NCI-H1417 (cell line): ENCODE measurements at places on chromosomes 5 and 9.
A peak's percentile ranks its signal among the peaks of the same experiment; 100 is the strongest.

DNA sequence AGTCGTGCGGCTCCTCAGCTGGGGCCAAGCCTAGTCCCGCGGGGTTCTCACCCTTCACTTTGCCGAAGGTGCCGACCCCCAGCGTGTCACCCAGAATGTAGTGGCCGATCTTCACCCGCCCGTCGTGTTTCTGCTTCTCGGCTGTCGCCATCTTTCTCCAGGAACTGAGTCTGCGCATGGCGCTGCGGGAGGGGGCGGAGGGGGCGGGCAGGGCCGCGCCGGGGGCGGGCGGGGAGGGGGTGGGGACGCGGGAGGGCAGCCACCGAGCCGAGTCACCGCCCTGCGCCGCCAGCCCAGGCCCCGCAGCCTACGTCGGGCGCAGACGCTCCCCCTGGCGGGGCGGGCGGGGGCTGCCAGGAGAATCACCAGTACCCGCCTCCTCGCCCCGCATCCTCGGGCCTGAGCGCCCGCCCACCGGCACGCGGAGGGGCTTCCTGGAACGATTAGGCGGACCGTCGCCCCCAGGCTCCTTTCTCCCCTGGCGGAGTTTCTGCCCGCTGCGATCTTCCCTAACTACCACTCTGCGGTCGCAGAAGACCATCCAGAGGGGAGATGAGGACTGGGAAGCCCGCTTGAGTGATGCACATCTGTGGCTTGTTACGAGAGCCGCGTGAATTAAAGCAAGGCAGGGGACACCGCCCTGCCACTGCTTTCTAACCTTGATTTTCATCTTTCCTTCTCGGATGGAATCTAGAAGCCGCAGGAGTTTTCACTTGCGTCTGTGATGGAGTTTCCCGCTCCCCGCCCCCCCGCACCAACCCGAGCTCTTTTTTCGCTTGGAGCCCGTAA, at the start of gene PRKAA1:
Gene PRKAA1 (minus strand): TSS at position 363 of the 789 bp plus-strand sequence. CDS start 185 bp downstream, at position 178.
- DNase-seq = peak; percentile 98

DNA sequence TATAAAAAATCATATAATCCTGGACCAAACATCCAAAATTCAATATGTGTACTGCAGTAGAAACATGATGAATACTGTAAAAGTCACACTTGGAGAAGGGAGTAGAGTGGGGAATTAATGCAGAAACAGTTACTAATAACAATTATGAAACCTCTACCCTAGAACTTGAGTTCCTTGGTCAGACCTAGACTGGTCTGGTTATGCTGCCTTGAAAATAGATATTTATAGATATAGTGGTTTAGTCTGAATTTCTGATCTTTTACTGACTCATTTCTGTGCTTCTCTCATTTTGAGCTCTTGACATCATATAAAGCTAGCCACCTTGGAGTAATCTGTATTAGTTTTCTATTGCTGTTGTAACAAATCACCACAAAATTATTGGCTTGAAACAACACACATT, 808.7 kb upstream of the CDH10 start:
- no peak for DNase-seq

DNA sequence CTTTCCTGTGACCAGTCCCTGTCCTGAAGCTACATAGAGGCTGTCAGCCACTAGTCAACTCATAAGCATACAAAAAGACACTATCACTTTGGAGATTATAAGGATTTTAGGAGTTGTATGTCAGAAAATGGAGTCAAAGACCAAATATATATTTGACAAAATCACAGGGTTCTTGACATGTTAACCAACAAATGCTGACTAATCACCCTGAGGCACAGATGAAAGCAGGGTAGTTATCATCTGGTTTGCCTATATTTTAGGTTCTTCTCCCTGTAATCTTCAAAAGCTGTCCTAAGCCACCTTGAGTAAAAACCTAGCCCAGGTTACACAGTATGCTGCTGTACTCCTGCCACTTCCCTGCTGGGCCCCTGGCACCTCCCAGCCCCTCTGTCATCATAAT, 64.7 kb upstream of the ERCC6L2 start:
- no peak for DNase-seq

DNA sequence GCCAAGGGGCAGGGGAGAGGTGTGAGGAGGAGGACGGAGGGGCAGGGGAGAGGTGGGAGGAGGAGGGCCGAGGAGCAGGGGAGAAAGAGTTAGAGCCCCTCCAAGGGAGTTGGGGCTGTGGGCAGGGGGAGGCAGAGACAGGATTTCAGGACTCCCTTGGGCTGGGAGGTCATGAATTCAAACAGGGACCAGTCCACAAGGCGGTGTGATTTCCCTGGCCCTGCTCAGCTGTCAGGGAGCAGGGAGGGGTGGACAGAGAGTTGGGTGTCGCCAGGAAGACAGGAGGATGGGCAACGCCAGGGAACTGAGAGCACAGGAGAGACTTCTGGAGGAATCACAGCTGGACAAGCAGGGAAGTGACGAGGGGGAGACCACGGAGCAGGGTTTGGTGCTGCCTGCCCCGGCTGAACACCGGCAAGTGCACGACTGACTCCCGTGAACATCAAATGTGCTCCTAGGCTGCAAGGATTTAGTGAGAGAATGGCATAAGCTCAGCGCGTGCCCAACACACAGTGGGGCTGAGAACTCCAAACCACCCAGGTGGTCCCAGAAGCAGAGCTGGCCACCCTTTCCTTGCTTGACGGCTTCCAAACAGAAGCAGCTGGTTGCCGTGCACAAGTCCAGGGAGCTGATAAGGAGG, 17.8 kb upstream of the OLFM1 start:
- DNase-seq = no peak

DNA sequence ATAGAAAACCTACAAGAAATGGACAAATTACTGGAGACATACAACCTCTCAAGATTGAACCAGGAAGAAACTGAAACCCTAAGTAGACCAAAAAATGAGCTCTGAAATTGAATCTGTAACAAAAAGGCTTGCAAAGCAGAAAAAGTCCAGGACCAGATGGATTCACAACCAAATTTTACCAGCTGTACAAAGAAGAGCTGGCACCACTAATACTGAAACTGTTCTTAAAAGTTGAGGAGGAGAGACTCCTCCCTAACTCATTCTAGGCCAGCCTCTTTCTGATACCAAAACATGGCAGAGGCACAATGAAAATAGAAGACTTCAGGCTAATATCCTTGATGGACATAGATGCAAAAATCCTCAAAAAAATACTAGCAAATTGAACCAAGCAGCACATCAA, 542.3 kb downstream of the CYLC2 start:
- DNase-seq = no peak

- DNase-seq = no peak
These were observed 668 bp downstream of the GLIS3 start for GRCh38 chr9:4299005-4299795.

DNA sequence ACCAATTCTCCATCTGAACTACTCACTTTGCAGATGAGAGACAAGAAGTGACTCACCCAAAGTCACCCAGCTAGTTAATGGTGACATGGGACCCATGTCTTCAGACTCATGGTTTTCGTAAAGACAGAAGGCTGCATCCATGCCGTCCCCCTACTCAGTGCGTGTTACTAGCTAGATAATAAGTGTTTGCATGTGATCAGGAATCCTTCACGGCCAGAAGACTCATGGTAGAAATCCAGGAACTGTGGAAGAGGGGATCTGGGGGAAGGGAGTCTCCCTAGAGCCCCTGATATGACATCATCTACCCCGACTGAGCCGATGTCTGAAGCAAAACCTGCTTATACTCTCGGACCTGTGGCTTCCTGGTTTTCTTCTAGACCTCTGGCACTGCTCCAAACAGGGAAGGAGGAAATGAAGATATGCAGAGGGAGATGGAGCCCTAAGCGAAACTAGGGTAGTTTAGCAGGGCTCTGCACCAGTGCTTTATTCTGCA, 3.3 kb downstream of the RNF183 start:
- DNase-seq = peak; percentile 57

DNA sequence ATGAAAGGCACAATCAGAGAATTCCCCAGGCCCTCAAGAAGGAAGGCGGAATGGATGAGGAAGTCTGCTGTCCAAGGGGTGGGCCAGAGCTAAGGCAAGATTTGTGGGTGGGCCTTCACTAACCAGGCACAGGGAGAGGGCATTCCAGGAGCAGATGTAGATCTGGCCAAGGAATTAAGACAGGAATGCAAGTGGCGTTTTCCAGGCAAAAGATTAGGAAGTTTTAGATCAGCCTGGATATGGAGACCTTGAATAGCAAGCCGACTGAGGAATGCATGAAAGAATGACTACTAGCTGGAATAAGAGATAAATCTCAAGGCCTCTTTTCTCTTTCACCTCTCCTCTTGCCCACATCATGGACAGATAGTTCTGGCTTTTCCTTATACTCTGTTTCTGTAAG, 68.5 kb downstream of the GHR start:
- no peak for DNase-seq

DNA sequence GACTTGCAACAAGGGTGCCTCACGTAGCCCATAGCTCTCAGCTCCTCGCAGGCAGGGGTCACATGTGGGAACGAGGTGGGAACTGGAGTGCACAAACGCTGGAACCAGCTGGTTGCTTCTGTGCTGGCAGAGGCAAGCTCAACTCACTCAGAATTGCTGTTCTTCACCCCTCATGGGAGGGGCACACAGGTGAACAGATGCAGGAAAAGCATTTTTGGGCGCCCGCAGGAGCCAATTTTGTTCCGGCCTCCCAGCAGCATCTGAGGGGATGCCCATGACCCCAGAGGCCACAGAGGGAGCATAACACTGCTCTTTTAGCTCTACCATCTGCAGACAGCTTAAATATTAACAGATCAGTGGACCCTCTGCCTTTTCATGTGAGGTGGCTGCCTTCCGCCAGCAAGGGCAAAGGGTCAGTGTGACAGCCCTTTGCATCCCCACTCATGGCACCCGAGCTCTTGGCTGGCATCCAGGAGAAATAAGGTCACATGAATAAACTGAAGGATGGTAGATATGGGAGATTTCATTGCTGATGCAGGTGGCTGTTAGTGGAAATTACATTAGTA, 196.2 kb downstream of the SLCO4C1 start:
- no peak for DNase-seq

GRCh38 chr5:157994906-157995519, 136.1 kb upstream of the CLINT1 start:
- peak; percentile 71 for DNase-seq

DNA sequence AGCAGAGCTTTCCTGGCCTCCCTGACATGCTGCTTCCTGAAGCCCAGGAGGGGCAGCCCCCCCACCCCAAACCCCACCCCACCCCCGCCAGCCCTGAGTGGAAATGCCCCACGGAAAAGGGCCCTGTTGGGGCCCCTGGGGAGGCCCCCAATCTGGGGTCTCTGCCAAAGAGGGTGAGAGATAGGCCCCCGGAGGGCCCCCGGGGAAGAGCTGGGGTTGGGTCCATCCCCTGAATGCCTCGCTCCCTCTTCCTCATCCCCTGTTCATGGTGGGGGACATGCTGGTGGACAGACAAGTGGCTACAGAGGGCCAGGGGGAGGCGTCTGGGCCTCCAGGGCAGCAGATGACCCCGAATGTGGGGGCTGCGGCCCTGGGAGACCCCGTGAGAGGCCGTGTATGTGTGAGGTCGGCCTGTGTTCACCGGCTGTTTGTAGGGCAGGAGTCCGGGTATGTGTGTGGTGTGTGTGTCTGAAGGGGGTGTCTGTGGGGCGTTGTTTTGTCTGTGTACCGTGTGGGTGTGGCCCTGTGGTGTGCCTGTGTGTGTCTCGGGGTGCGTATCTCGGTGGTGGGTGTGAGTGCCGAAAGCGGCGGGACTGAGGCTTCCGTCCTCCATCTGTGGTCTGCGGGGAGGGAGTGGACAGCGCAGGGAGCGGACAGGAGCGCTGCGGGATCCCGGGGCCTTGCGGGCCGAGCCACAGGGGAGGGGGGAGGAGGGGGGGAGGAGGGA, 11.3 kb downstream of the C9orf50 start:
- no peak for DNase-seq

DNA sequence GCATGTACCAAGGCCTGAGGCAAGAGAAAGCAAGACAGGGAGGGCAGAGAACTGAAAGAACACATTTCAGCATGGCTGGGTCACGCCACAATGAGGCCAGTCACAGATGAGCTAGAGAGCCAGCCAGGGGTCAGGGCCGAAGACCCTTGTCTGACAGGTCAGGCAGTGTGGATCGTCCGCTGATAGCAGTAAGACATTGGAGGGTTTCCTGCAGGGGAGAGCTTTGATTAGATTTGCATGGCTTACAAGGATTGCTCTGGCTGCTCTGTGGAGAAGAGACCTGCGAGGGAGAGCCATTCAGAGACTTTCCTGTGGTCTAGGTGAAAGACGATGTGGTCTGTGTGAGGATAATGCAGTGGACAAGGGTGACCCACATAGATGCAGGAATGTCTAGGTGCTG, 93.1 kb downstream of the RALGPS1 start:
- no peak for DNase-seq

DNA sequence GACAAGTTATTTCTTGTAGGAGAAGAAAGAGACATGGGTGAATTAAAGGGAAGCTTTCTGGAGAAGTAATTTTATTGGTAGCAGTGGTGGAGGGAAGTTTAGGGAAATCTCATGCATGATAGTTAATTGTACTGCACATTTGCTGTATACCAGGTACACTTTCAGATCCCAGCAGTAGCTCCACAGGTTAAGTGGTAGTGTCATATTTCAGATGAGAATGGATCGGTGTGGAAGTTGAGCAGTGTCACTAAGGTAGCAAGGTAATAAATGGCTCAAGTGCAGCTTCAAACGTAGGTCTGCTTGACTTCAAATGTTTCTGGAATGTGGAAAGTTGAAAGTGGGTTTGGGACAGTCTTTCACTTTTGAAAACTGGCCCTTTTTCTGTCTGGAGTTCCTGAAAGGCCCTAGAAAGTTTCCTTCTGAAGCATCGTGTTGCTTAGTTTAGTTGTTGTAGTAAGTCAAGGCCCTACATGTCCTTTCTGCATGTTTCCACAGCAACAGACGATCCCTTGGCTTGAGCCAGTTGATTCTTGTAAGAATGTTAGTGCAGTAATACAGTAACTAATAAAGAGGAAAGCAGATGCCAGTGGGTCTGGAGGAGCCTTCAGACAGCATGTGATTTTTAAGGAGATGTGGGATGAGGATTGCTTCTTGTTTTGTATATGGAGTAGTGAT, 3.7 kb downstream of the CLTA start:
- DNase-seq = no peak

DNA sequence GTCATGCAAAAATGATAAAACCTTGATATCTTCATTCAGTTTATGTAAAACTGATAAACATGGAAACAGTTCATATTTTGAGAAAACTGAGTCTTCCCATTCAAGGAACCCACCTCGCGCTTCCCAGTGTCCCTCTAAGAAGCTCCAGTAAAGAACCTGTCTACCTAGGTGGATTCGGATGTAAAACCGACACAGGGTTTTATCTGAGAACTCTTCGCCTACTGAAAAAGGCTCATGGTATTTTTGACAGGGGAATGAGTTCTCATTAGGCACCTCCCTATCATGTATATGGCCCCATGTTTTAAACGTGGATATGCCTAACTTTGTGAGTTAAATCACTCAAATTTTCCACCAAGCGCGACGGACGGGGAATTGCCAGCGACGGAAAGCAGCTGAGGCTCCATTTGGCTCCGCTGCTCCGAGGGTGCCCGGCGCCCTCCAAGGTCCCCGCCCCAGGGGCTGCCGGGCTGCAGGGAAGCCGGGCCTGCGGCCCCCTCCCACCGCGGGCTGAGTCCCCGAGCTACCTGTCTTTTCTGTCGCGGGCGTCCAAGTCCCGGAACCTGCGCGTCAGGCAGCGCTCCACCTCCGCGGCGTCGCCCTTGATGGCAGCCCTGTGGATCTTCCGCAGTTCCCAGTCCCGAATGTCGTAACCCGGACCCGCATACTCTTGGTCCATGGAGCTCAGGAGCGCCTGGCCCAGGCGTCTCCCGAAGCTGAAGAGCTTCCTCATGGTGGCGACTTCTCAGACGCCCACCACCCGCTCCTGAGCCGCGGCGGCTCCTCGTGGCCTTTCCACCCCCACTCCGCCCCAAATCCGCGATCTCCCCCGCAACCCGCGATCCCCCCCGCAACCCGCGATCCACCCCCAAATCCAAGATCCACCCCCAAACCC, 594 bp downstream of the ANKRD18A start:
- peak; percentile 56 for DNase-seq

GRCh38 chr5:53023969-53024368, 34.8 kb downstream of the ITGA2 start:
- no peak for DNase-seq
